HT-29 (cell line): ENCODE measurements at places on chromosomes 7 and 10. TPM values are rescaled to one million over a fixed set of nuclear protein-coding genes. Genes with fewer than 3 reads are reported as not detected.

Gene SLC26A5
- not detected in 2 replicates for total RNA-seq

Gene ACBD7
- 5.9 and 7.4 TPM in 2 replicates for total RNA-seq

Gene CEP55
- 38.1 and 42.0 TPM in 2 replicates for total RNA-seq

Gene GCK
- total RNA-seq: not detected in 2 replicates

Gene FAM241B
- total RNA-seq: 3.4 and 3.5 TPM in 2 replicates

DNA sequence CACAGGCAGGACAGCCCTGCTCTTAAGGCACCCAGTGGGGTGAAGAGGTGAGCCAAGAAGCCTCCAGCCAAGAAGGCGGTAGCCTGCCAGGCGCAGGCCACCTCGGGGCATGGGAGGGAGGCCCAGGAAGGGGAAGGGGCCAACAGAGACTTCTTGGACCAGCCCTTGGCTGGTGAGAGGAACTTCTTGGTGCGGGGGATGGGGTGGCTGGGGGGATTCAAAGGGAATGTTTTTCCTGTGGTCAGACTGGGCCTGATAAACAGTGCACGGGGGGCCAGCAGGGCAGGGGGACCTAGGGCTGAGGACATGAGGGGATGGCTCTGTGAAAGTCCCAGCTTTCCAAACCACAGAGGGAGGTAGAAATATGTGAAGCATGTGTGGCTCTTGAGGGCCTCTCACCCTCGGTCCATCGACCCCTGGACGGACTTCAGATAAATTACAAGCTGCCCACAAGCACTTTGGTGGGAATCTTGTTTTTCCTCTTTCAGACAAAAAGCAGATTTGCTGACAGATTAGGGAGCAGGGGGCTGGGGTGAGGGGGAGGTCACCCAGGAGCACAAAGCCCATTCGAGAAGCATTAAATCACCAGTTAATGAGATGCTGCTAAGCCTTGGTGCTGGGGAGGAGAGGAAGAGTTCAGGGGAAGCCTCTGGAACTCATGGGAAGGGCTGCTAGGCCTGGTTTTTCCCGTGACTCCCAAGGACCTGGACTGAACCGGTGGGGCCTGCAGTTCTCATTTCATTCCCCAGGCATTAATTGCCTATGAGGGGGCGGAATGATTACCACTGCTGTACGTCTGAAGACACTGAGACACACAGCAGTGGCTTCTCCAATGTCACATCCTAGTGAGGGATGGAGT, 11.3 kb downstream of the CRYGN start:
- DNase-seq: no peak

GRCh38 chr10:49276596-49276995, 22.4 kb upstream of the C10orf71 start:
- DNase-seq: no peak

DNA sequence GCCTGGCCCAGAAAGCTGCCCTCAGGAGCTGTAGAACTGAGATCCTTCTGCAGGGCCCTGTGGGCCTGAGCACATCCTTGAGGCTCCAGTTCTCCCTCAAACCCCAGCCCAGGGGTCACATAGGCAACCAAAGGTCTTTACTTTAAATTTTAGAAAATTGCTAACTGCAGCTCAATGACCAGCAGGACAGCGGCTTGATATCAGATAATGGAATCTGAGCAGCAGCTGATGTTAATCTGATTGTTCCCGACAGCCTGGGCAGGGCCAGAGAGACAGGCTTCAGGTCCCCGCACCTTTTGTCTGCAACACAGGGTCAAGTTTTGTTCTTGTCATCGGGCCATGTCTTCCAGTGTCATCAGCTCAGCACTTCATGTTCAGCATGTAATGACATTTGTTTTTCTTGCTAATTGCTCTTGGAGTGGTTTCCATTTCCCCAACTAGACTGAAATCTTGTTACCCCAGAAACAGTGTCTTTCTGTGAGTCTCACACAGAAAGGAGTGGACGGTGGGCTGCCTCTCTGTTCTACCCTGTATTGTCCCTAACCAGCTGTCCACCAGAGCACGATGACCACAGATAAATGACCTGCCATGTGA, 91.0 kb downstream of the PAXIP1 start:
- DNase-seq: no peak

DNA sequence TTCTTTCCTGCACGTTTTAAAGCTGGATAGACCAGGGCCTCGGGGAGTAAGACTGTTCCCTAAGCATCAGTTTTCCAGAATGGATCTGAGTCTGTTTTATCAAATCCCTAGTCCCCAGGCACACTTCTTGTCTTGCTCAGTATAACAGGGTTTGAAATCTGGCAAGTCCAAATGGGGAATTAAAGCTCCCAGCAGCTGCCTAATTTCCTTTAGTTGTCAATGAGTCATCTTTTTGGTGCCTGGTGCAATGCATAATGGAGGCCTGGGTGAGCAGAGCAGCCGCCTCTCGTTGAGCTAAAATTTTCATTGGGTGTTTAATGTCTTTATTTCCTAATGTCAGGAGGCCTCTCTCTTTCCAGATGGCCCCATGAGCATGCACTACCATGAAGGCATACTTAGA, 87.9 kb downstream of the STRA8 start:
- no peak for DNase-seq

- no peak for DNase-seq
Measured at GRCh38 chr7:127880454-127880853, 150.8 kb downstream of the LRRC4 start.

DNA sequence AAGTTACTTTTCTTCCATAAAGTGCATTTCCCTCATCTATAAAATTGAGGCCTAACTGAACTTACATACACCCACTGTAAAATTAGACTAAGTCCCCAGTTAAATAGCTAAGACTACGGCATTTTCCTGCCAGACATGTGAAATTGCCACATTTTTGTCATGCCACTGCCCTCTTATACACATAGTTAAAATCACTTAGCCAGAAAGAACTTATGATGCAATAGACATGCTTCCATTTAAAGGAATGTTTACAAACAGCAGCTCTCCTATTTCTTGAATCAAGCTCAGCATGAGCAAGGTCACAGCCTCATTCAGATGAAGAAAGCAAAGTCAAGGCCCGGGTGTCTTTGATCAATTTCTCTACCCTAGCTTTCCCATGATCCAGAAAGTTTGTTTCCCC, 175.7 kb downstream of the LRRN3 start:
- DNase-seq: no peak

DNA sequence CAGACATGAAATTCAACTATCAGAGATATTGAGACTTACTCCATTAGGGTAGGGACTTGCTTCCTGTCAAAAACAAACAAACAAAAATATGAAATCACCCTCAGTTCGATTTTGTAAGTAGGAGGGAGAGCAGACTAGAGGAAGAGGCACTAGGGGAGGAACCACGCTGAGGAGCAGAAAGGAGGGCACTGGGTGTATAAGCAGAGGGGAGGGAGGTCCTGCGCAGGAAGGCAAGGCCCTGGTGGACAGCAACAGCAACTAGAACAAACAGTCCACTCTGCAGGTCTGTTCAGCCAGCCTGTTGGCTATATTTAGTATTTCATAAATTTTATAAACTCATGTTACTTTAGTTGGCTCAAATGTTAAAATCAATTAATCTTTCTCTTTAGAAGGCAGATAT, 937.1 kb upstream of the C7orf33 start:
- no peak for DNase-seq

GRCh38 chr7:158355456-158356065, 232.1 kb downstream of the PTPRN2 start:
- DNase-seq: peak; percentile 36

- no peak for DNase-seq
Measured at GRCh38 chr10:132564690-132565089, 27.1 kb downstream of the INPP5A start.

- peak; percentile 27 for DNase-seq
Measured at GRCh38 chr10:689452-690371, at the start of gene DIP2C. DIP2C (minus strand) TSS chr10:689668; CDS start chr10:689578, 90 bp downstream.

- no peak for DNase-seq
Measured at GRCh38 chr7:24704311-24704710, 53.0 kb downstream of the GSDME start.

- DNase-seq: no peak
Measured at GRCh38 chr10:129568583-129569344, 101.7 kb downstream of the MGMT start.

- no peak for DNase-seq
Measured at GRCh38 chr10:27614776-27615175, 110.7 kb downstream of the RAB18 start.

- DNase-seq: no peak
Measured at GRCh38 chr7:69193061-69193460, 405.2 kb upstream of the AUTS2 start.

DNA sequence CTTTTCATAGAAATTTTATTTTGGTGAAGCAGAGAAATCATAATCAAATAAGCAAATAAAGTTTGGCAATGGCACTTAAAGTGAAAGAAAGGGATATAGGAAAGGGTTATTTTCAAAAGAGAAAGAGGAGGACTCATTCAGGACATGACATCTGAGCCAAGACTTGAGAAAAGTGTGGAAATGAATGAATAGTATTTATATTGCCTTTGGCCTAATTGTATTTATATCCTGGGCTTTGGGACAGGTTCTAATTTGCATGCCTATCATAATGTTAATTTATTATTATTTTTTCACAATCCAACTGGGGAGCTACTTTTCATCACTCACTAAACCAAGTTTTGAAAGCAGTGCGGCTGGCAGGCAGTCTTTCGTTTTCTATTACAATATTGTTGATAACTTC, 376.8 kb downstream of the HGF start:
- DNase-seq: no peak

DNA sequence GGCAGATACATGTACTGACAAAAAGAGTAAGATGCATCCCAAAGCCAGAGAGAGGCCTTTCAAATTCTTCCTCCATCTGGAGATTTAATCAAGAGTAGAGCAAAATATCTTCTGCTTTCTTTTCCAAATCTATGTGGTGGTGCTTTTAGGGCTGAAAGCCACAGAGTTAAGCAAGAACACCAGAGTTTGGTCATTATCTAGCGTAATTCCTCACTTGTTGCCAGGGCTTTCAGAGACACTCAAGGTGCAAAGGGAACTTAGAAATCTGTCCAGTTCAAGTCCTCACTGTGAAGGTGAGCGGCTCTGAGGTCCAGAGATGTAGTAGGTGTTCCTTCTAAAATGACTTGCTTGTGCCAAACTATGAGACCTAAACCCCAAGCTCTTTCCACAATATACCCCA, 10.9 kb upstream of the NFE2L3 start:
- DNase-seq: no peak

GRCh38 chr7:94042381-94042780, 38.2 kb upstream of the BET1 start:
- DNase-seq: no peak

DNA sequence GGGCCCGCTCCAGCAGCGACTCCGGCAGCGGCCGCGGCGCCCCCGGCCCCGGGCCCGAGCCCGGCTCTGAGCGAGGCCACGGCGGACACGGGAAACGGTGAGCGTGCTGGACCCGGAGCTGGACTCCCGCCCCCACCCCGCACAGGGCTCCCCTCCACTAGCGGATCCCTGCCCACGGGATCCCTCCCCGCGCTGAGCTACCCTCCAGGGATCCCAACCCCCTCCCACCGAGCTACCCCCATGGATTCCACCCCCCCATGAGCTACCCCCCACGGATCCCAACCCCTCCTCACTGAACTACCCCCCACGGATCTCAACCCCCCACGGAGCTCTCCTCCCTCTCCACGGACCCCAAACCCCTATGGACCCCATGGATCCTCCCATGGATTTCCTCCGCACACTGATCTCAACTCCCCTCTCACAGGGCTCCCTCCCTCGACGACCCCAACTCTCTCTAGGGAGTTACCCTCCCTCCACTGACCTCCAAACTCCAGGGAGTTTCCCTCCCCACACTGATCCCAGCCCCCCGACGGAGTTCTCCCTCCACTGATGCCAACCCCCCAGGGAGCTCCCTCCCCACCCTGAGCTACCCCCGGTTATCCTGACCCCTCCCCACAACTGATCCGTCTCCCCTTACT, 20.6 kb upstream of the HSPB1 start:
- DNase-seq: no peak
